ENCODE measurements at places on chromosomes 1 and 21.

GRCh38 chr1:44945967-44946366, 40.4 kb downstream of the EIF2B3 start:
- no peak for DNase-seq

- DNase-seq, result peak; percentile 46
Measured at GRCh38 chr1:26887125-26887524, 3.0 kb downstream of the GPN2 start.

- DNase-seq, result peak; percentile 32
Measured at GRCh38 chr1:225554216-225554812, 98.6 kb downstream of the ENAH start.

- DNase-seq, result no peak
Measured at GRCh38 chr1:194067772-194068171, 881.4 kb upstream of the B3GALT2 start.

- DNase-seq, result no peak
Measured at GRCh38 chr1:25074351-25075227, 144.5 kb upstream of the RUNX3 start.

DNA sequence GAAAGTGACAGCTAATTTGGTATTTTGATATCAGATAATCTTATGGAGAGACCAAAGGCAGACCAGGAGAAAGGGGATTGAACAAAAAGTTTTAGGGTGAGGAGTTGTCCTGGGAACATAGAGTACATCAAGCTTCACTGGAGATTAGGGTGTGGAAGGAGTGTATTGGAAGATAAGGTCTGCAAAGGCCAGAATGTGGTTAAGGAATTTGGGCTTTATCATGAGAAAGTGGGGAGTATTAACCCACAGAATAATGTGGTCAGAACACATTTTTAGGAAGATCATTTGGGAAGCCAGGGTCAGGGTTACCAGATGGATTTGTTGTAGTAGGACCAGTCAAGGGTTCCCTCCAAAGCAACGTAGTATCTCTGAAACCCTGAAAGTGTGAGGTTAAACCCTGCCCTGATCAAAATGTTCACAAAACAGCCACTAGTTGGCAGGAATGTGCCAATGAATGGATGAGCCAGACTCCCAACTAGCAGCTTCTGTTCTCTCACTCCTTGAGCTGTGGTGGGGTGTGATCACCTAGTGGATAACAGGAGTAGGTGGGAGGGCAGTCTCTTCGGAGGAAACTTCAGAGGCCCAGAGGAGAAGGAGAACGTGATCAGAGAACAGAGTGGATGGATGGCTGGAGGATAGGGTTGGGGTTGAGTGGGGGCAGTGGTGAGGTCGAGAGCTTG, 35.8 kb downstream of the SLC2A1 start:
- DNase-seq, result peak; percentile 73

DNA sequence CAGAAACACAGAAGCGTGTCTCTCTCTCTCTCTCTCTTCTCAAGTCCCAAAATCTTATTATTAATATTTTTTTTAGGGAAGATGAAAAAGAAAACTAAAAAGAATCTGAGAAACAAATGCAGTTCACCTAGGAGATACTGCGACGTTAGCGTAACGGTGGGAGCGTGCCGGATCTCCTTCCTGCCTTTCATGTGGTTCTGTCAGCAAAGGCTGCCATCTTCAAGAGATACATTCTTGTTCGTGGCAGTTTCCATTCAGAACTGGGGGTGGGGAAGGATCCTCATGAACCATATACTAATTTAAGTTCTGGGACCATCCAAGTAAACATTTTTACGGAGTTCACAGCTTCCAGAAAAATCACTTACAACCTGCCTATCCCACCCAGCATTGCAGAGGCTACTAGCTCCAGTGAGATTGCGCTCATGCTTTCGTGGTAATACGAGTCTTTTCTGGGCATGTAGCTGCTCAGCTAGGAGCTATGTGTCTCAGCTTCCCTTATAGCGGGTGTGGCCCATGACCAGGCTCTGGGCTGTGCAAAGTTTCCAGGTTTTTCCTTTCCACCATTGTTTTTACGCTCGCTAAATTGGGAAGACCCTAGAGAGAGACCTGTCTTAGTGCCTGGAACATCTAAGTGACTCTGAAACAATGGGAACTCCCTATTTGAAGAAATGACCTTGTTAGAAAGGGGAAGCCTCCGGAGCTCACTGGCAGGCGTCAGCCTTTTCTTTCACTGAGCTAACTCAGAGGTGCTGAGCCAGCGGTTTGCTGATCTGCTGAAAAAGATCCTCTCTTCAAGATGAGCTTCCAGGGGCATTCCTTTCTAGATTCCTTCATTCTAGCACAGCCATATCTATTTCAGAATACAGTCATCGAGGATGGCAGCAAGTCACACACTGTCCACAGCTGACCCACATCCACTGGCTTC, 17.3 kb downstream of the SLAMF1 start:
- DNase-seq, result no peak

DNA sequence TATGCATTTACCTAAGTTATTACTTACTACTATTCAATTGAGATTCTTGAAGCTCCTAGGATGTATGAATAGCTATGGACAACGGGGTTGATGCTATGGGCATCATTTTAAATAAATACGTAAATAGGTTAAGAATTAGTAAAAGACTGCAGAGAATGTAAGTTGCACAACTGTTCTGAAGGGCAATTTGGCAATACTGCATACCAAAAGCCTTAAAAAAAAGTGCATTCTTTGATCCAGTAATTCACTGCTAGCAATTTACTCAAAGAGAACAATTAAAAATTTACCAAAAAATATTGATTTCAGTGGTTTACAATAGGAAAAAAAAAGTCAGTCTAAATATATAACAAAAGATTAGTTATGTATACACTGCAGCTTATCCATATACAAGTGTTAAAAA, 3.5 kb downstream of the ARPC5 start:
- no peak for DNase-seq

- DNase-seq, result no peak
Measured at GRCh38 chr1:15226388-15227255, 20.4 kb upstream of the FHAD1 start.

DNA sequence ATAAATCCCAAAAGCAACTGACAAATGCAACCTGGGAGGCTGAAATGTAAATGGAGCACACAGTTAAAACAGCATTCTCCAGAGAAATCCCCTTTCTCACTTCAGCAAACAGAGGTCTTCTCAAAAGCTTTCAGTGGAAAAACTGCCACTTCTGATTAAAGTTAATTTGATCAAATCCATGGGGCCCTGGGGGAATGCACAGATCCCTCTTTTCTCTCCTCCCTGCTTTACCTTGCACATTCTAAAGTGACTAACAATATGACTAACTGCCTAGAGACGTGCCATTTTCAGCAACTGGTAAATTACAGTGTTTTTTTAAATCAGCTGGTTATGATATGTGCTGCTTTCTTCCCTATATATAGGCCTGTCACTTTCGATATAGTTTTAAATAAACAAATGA, 142.5 kb downstream of the RERE start:
- no peak for DNase-seq

- no peak for DNase-seq
Measured at GRCh38 chr1:36673202-36673601, 190.5 kb upstream of the CSF3R start.

- DNase-seq, result no peak
Measured at GRCh38 chr1:3225661-3226060, 156.7 kb downstream of the PRDM16 start.

DNA sequence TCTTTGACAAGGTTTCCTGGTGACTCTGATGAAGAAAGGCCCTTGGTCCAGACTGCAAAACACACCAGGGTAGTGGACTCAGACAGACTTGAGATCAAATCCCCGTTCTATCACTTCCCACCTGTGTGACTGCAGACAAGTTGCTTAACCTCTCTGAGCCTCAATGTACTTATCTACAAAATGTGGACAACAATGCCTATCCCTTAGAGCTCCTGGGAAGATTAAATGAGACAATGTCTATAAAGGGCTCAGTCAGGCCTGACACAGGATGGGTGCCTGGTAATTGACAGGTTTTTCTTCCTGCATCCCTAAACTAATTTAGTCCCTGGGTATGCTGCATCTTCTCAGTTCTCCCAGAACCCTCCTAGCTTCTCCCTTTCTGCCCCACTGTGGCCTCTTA, 37.9 kb upstream of the ZBTB40 start:
- DNase-seq, result no peak

- peak; percentile 24 for DNase-seq
Measured at GRCh38 chr1:234545517-234546386, 64.2 kb downstream of the IRF2BP2 start.

DNA sequence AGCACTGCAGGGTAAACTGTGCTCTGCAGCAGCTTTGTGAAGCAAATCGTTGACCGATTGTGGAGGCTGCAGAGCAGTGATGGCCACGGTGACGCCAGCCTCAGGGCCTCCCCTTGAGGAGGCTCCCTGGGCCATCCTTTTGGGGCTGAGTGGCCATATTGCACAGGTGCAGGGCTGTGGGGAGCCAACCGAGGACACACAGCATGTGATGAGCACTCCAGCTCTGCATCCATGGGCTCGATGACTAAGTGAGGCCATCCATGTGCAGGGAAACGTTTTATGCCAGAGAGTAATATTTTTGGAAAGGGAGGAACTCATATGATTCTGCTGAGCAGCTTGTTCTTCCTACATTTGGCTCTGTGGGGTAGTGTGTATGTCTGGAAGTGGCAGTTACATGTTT, 24.6 kb downstream of the KCNK1 start:
- DNase-seq, result no peak

GRCh38 chr1:180948641-180949615, 36.2 kb downstream of the KIAA1614 start:
- no peak for DNase-seq

Data from A549 (cell line).